SJCRH30 (cell line): ENCODE measurements at places on chromosomes 5 and 9. TPM values are rescaled to one million over a fixed set of nuclear protein-coding genes. Genes with fewer than 3 reads are reported as not detected.

Gene IFNA21
- total RNA-seq = not detected in 2 replicates

GRCh38 chr9:78866207-78867132, 569.5 kb downstream of the PSAT1 start:
- DNase-seq = no peak

DNA sequence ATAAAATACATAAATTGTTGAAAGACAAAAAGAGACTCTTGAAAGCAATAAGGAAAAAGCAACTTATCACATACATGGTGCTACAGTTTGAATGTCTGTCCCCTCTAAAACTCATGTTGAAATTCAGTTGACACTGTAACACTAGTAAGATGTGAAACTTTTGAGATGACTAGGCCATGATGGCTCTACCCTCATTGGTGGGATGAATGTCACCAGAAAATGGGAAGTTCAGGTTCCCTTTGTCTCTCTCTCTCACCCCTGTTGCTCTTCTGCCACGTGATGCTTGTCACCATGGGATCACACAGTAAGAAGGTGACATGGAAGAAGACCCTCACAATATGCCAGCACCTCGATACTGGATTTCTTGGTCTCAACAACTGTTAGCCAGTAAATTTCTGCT, 50.3 kb upstream of the SPTLC1 start:
- no peak for DNase-seq

DNA sequence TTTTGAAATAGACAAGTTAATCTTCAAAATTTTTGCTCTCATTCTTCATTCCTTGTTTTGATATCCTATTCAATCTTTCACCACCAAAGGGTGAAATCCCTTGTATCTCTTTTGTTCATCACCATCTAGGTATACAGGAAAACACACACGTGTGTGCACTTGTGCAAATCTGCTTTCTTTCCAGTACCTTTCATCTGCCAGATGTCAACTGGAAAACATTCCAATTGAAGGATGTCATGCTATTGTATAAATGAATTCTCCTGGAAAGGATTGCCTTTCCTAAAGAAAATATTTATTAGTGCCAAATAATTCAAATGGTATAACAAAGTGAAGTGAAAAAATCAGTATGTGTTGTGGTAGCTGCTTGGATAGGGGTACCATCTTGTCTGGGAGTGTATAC, 123.7 kb downstream of the RANBP17 start:
- no peak for DNase-seq

- peak; percentile 39 for DNase-seq
Measured at GRCh38 chr9:37293664-37294524, 128.6 kb upstream of the GRHPR start.

Gene PCDHGA9
- 1.8 and 2.3 TPM in 2 replicates for total RNA-seq

DNA sequence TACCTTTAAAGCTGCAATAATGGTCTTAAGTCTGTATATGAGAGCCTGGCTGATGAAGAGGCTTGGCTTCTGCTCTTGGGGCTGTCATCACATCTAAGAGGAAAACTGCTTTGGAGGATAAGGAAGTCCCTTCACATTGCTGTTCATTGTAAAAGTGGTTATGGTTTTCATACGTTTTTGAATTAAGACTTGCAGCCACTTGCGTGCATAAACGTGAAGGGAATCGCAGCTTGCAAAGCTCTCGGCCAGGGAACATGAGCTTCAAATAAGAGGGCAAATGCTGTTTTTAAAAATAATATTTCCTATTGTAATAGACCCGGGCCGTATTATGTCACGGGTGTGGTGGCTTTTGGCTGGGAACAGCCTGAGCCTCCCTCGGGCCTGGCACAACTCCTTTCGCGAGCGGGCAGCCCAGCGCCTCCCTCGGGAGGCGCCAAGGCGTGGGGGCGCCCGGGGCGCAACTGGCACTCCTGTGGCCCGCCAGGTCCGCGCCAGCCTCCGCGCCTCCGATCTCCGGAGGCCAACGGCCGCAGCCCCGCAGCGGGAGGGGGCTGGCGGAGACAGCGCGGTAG, 538 bp upstream of the ARHGEF28 start:
- no peak for DNase-seq

DNA sequence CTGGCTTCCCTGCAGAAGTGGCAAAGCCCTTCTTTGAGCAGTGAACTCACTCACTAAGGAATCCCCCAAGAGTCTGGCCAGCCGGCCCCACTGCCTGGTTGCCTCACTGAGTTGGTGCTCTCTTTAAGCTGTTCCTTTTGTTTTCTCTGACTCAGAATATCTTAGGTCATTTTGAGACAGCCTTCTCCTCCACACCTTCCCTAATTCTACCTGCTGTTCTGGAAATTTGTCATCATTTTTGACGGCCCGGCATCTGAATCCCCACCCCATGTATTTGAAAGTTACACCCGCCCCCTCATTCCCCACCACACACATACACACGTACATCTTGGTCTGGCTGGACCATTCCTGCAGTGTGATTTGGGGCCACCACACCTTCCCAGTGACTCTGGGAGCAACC, 41.8 kb downstream of the FGF1 start:
- DNase-seq = no peak

Gene PRELID2
- total RNA-seq = 0.06 TPM in 1 of 2 replicates, not detected in the other

DNA sequence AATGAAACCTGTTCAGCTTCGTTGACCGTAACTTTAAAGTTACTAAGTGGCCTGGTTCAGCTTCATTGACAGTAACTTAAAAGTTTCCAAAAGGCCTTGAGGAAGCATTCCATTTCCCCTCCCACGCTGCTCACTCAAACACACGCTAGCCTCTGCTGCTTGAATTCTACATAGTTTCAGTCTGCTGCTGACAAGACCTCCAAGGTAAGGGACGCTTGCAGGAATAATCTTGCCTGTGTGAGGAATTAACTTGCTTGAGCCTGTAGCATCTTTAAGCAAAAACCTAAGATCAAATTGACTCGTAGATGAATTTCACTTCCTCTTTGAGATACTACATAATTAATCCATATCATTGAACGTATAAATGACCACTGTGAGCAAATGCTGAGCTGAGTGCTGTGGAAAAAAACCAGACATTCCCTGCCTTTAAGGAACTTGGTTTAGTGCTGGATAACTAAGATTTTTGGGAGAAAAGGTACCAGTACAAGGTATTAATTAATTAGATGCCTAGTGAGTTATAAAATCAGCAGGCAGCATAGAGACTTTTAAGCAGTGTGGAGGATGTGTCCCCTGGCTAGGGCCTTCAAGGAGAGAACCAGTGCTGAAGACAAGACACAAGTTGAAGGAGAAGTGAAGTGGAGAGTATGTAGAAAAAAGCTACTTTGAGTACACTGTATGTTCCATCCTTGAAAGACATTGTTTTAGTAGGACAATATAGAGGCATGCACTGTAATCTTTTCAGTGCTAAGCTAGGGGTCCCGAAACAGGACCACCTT, 39.2 kb downstream of the GRAMD2B start:
- no peak for DNase-seq

DNA sequence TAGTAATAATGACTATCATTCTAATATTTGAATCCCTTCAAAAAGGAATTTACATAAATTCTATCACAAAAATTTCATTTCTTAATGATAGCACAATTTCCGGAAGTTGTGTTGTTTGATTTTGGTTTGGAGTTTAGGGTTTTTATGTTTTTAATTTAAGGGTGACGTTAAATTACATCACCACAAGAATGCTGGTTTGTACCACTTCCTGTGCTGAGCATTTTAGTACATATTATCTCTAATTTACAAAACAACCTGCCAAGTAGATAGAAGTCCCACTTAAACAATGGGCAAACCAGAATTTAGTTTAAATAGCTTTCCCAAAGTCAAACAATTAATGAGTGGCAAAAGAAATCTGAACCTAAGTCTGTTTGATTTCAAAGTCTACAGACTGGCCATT, 63.4 kb downstream of the DENND1A start:
- no peak for DNase-seq

GRCh38 chr9:99549441-99549840, 272.2 kb upstream of the NR4A3 start:
- no peak for DNase-seq

DNA sequence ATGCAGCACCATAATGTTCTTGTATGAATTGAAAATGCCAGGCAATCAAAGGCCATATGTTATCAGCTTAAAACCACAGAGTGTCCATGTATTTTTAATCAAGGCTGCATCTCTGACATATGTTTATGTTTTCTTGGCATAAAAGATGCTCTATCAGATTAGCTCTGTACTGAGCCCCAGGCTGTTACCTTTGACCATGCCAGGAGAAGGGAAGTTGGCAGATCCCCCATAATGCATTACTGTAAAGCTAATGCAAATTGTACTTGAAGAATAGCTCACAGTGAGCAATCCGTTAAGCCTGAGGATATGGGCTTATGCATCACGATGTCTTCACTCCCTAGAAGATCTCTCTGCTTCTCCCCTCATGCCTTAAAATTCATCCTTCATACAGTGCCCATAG, 414.4 kb downstream of the BRINP1 start:
- no peak for DNase-seq

GRCh38 chr5:33583332-33583731, 142.6 kb downstream of the TARS1 start:
- DNase-seq = no peak

GRCh38 chr5:54540286-54540685, 22.7 kb downstream of the SNX18 start:
- no peak for DNase-seq

- DNase-seq = peak; percentile 34
Measured at GRCh38 chr5:160001457-160001856, 7.5 kb upstream of the TTC1 start.

DNA sequence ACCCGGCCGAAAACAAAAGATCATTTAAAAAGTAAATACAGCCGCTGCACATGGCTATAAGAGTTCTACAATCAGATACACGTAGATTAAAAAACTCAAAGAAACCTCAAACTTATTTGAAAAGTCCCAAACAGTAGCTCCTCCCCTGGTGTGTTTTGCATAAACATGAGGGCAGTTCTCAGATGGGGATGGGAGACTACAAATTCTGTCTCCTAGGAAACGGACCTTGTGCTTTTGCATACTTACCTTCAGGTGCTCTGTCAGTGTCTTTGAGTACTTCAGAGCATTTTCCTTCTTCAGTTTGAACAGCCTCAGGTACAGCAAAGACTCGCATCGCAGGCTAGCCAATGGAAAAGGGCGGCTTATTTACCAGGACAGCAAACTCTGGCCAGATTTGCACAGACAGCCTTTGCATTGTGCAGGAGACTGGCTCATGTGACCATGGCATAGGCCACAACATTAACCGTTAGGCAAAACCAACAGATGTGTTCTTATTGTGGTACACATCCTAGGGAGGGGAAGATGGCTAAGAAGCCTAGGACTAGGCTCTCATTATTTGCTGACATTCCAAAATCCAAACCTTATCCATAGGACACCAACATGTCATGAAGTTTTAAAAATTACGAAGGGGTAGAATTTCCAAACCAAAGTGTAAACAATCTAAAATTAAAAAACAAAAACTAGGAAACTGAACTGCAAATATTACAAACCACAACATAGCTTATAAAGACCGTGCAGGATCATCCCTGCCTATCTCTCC, 12.8 kb downstream of the LEAP2 start:
- no peak for DNase-seq

DNA sequence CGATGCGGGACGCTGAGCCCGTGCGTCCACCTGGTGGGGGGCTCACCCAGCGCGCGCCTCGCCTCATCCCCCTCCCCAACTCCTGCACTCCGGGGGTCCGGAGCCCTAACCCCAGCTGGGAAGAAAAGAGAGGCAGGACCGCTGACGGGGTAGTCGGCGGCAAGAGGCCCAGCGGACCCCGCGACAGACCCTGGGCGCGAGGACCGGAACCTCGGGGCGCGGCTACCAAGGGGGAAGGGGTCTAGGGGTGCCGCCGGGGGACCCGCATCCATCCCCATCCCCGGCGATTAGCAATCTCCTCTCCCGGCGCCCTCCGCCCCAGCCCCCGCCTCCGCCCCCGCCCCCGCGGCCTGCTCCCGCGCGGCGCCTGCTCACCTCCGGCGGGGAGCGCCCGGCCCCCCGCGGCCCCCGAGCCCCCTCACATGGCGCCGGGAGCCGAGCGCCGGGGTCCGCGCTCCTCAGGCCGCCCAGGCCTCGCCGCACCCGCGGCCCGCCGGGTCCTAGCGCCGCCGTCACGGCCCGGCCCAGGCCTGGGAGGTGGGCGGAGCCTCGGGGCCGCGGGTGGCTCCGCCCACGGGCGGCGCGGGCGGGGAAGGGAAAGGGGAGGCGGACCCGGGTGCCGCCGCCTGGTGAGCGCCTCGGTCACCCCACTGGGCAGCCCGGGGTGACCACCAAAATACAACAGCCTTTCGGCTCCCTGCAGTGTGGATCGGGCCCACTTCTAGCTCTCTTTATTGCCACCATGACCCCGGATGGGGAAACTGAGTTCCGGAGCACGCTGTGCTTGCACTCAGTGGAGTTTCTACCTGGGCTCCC, at the start of gene ST6GALNAC6:
Gene ST6GALNAC6, minus strand, starts transcription at position 476 of the 816 bp plus-strand sequence. CDS start 1,622 bp downstream, outside the sequence.
- peak; percentile 76 for DNase-seq

DNA sequence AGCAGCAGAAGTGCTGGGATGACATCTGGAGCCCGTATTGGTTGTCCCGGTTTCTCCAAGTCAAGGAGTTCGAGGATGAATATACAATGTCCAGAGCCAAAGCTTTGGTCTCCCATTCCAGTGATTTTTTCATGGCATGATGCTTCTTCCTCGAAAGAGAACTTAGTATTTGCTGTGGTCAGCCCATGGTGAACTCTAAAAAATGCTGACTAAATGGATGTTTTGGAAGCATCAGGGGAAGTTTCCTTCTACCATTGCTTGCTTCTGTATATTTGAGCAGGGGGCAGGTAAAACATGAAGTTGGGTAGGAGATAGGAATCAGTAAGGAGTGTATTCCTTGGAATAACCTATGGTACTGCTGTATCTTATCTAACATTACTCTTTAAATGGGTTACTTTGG, 8.6 kb downstream of the TTC23L start:
- no peak for DNase-seq

Gene PFN3
- total RNA-seq = not detected in 2 replicates

- DNase-seq = no peak
Measured at GRCh38 chr5:38162625-38163024, 95.7 kb upstream of the EGFLAM start.

DNA sequence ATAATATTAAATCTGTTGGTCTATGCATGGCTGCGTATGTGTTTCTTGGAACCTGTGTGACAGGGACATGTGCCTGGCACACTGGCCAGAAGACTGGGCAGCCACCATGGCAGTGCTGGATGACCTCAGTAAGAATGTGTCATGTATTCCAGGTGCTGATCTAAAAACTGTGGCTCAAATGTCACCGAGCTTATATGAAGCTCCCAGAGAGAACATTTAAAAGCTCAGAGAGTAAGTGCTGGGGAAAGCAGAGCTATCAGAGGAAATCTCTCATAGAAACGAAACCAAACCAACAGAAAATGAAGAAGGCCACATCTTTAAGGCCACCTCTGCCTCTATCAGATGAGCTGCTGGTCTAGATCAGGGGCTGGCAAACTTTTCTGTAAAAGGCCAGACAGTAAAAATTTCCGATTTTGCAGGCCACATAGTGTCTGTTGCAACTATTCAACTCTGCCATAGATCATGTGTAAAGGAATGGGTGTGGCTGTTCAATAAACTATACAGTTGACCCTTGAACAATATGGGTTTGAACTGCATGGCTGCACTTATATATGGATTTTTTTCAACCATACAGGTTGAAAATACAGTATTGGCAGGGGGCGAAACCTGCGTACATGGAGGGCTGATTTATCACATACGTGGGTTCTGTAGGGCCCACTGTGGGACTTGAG, 31.8 kb downstream of the TSTD2 start:
- DNase-seq = no peak

Gene LEAP2
- 1.2 and 1.6 TPM in 2 replicates for total RNA-seq

GRCh38 chr5:43369651-43370050, 42.5 kb downstream of the CCL28 start:
- no peak for DNase-seq

Gene OR1Q1
- total RNA-seq = not detected in 2 replicates
